ENCODE measurements at places on chromosomes 13 and 19.
A peak's percentile ranks its signal among the peaks of the same experiment; 100 is the strongest.

- no peak overlapping the region for H3K27ac ChIP-seq
- H3K4me1 ChIP-seq, result peaks cover 11% of the 10 kb centered on the region
- DNase-seq, result no peak
- no peak overlapping the region for H3K4me3 ChIP-seq
These were observed 7.5 kb upstream of the FUT5 start for GRCh38 chr19:5877882-5878281.

DNA sequence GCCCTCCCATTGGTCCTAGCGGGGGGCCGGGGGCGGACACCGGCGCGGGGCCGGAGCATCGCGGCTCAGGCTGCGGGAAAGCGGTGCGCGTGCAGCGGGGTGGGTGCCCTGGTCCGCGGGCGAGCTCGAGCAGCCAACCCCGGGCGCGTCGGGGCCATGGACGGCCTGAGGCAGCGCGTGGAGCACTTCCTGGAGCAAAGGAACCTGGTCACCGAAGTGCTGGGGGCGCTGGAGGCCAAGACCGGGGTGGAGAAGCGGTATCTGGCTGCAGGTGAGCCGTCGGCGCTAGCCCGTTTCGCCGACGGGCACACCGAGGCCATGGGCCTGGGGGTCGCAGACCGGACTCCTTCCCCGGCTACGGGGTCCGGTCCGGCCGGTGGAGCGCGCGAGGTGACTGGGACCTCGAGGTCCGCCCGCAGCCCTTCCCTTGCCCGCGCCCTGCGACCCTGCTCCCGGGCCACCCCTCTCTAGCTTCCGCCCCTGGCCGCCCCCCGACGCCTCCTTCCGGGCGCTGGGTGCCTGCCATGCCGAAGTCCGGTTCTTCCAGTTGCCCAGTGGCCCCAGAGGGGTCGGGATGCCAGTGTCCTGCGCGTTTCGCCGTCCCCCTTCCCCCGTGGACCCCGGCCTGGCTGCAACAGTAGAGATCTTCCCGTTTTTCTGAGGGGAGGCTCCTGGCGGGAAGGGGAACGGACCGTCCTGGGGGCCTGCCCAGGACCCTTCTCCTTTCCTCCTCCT is at the start of gene REEP6:
Gene REEP6, plus strand, starts transcription at position 68 of the 735 bp plus-strand sequence. Its CDS starts 89 bp downstream, at position 157.
- H3K4me3 ChIP-seq, result no peak within 1 kb of the TSS
- H3K4me1 ChIP-seq, result peaks cover 25% of the 10 kb centered on the region
- H3K36me3 ChIP-seq, result no peaks in the 10 kb centered on the region
- peak within 1 kb of the TSS; percentile 79 for H3K27ac ChIP-seq

DNA sequence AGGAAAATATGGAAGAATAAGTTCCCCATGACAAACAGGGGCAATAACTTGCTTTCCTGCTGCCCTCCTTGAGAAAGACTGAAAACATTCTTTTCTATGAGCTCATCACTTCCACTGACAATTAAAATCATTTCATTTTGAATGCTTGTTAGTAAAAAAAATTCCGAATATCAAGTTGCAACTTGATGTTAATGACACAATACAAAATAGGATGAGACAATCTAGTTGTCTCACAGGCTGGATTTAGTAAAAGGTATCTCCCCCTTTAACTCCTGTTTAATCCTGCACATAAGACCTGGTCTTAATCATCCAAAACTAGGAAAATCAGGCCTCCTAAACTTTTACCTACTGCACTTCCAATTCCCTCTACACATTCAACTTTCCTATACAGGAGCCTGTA is 24.7 kb downstream of the IRS2 start:
- peaks cover 84% of the 10 kb centered on the region for H3K4me1 ChIP-seq
- DNase-seq, result no peak
- peak overlapping the region; percentile 3 for H3K27ac ChIP-seq
- no peaks in the 10 kb centered on the region for H3K27me3 ChIP-seq
- H3K36me3 ChIP-seq, result no peaks in the 10 kb centered on the region

DNA sequence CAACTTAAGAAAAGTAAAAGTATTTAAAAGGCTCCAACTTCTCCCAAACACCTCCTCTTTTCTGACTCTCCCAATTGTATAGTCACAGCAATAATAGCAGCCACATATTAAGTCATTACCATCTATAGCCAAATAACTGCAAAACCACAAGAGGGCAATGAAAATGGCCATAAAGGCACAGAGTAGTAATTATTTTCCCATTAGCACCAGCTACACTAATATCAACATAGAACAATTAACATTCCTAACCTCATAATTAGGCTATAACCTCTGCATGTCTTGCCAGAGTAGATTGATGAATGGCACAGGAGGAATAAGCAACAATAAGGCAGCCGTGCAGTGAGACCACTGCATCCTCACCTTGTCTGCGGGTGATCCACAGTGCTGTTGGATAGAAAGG is 226.4 kb upstream of the SERP2 start:
- DNase-seq, result no peak
- H3K4me1 ChIP-seq, result peaks cover 7% of the 10 kb centered on the region
- H3K36me3 ChIP-seq, result no peaks in the 10 kb centered on the region
- no peak overlapping the region for H3K27ac ChIP-seq
- no peaks in the 10 kb centered on the region for H3K27me3 ChIP-seq

Measured in adrenal gland (tissue), 19 donors.